ENCODE measurements at places on chromosomes 7 and 10. TPM values are rescaled to one million over a fixed set of nuclear protein-coding genes. Genes with fewer than 3 reads are reported as not detected.

GRCh38 chr10:24039897-24040296 lies 169.0 kb upstream of the KIAA1217 start:
- no peak for DNase-seq

DNA sequence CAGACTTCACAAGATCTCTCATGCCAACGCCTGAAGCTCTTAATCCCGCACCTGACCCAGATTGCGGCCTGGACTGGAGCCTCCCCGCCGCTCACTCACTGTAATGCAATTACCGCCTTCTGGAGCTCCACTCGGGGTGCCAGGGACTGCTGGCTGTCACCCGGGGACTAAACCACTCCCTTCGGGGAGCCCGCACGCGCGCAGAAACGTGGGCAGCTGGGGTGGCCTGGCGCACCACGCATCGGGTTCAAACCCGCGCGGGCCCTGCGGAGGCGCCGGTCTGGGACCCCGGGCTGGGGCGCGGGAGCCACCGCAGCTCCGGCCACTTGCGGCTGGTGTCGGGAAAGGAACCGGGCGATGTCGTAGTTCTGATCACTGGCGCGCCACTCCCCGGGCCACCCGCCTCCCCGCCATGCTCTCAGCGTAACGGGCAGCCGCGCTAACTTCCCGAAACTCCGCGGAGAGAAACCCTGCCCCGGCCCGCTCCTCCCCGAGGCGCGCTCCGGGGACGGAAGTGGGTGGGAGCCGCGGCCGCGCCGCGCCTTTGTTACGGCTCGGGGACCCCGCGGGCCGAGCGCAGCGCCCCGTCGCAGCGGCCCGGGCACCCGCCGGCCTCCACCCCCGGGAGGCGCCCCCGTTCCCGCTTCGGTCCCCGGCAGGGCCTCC lies 100.3 kb upstream of the SVIL start:
- DNase-seq: peak; percentile 66

DNA sequence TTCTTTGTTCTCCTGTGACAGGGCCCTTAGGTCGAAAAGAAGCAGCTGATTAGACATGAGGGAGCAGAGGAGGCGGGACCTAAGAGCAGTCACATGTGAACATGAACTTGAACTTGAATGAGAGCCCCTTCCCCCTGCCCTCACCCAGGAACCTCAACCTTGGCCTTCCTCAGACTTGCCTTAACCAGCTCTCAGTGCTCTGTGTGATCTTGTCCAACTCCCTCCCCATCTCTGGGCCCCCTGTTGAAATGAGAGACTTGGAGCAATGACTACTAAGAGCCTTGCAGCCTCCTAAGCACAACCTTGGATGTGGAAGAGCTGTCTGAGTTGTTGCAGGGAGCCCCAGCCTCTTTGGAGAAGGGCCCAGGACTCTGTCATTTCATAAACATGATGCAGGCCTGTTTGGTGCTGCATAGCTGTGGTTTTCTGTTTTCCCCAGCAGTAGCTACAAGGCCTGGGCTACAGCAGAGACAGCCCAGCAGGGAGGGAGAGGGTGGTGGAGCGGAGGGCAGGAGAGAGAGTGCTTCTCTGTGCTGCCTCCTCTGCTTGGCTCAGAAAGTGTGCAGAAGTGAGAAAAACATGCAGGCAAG lies 123.9 kb upstream of the ZMIZ1 start:
- peak; percentile 97 for DNase-seq

GRCh38 chr10:26318672-26319071 lies 102.1 kb downstream of the GAD2 start:
- no peak for DNase-seq

The RBM17 gene
- total RNA-seq: 24.1 TPM

The CACNB2 gene
- 0.32 TPM for total RNA-seq

DNA sequence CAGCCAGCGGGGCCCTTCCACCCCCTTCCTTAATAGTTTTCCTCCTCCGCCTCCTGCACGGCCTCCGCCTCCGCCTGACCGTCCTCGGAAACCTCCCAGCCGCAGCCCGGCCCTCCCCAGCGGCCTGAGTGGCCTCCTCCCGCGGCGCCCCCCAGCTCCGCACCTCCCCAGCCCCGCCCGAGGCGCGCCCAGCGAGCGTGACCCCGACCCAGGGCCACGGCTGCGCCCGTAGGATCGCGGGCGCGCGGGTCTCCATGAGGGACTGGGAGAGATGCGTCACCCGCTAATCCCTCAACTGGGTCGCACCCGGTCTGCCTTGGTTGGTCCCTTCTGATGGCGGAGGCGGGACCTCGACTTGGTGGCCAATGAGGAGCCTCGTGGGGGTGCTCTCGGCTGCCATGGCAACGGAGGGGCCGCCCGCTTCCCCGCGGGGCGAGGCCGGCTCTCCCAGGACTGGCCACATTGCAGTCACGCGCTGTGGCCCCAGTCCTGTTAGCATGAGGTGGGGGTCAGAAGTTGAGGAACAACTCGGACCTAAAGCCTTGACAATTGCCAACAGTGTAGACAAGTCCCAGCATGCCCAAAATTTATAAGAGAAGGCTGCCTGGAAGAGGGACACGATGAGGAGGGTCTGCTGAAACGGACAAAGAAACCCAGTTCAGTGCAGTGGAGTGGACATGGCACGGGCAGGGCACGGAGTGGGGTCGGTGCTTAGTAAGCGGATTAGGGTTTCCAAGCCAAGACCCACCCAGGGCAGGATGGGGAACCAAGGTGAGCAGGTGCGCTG lies 24.3 kb downstream of the DDIT4 start:
- peak; percentile 100 for DNase-seq

DNA sequence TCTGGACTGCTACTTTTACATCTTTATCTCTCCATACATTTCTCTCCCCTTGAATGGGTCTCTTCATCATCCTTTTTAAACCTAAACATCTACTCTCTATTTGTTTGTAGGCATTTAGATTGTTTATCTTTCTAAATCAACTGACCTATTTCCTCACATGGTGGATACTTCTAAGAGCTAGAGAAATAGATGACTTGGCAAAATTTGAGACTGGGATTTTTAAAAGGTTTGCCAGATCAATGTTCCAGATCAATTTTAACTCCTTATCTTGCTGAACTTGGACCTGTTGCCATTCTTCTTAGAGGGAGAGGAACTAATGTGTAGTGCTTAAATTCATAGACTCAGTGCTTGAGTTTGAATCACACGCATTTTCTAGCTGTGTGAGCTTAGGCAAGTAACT lies 144.2 kb upstream of the STEAP4 start:
- DNase-seq: no peak

DNA sequence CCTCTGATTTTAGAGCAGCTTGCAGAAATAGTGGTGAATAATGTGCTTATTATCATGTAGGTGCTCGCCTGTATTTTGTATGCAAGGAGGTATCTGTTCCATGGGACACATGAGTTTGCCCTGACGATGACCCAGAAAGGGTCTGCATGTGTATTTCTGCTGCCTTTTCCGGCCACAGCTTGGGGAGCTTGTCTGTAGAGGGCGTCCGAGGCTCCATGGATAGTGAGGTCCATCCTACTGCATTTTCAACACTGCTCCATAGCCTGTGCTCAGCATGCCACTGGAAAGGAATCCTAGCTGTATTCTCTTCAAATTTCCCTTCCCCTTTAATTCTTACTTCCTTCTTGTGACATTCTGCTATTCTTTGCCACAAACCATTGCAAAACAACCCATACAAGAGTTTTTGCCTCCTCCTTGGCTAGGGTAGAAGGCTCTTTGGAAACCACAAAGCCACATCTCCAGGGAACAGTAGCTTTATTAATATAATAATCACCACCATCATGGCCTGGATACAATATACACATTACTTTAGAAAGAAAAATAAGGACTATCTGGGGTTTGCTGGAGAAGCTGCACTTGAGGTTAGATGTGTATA lies 127.7 kb downstream of the DYNC1I1 start:
- no peak for DNase-seq

The CALHM3 gene
- not detected for total RNA-seq

The TWNK gene
- total RNA-seq: 4.4 TPM

DNA sequence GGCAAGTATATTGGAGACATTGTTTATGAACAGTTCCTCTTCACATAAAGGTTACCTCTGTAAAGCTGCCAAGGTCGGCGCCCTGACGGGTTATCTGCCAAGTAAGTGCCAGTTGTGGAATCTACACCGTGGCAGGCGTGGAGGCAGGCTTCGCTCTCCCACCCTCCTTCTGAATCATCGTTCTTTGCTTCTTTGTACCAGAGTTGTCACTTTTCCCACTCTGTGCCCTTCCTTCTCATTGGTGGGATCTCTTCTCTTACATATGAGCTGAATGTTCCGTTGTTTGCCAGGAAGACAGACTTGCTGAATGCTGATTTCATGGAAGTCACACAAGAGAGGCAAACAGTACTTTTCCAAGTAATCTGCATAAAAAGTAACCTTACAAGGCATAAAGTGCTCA lies 40.6 kb upstream of the PTPRZ1 start:
- DNase-seq: no peak

DNA sequence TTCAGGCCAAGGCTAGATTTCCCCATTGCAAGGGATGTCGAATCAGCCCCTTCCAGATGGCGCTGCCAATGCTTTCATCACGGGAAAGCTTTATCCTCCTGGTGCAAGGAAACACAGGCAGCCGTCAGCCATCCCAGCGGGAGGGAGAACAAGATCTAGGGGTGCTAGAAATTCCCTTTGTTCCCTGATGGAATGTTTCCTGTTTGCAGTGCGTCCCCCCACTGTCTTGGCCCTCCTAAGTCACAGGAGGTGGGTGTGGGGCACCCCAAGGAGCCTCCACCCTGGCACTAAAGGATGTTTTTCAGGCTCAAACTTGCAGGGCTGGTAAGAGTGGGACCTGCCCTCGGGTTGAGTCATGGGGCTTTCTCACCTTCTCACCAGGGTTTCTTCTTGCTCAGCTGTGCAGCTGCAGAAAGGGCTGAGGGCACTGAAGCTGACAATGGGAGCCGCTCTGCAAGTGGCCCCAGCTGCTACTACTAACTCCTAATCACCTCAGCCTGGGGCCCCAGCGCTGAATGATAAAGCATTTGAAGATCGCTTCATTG lies 103.6 kb downstream of the PRPF18 start:
- no peak for DNase-seq

DNA sequence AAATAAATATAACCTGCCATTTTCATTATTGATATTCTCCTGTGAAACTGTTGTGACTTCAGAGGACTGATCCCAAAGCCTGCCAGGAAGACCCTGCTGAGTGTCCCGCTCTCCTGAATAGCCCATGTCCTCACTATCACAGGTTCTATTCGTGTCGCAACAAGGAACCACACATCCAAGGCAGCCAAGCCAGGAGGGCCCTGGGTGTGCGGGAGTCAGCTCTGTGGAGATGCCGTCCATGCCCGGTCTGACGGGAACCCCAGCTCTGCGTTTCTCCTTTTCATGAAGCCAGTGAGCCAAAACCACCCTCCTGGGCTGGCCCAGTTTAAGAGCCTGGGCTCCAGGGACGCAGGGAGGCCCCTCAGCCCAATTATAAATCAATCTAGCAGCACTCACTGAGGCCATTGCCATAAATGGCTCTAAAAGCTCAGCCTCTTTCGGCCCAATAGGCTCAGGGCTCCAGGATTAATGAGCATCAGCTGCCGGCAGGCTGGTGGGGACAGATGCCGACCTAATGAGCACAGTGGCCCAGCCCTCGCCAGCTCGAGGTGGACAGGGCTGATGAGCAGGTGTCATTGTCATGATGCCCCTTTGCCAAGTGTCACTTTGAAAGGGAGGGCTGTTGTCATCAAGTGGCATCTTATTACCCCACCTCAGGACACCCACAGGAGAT lies 177.9 kb downstream of the PLXNA4 start:
- no peak for DNase-seq

DNA sequence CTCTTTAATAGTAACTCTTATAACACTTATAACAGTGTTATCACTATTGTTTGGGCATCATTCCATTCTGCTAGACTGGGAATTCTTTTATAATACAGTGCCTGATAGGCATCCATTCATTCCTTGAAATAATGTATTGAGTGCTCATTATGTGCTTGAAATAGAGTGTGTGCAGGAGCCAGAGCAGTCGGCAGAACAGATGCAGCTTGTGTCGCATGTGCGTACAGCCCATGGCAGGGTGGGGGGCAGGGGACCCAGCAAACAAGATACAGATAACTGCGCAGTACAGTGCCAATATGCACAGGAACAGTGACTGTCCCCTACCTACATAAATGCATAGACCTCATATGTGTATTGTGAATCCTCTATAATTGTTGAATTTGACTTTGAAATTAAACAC lies 99.3 kb downstream of the KAT6B start:
- no peak for DNase-seq
